ENCODE measurements at places on chromosomes 6 and 20.

GRCh38 chr6:108673153-108673552, 112.4 kb downstream of the FOXO3 start:
- no peak for DNase-seq

- no peak for DNase-seq
These were observed 1.4 kb downstream of the OTOR start for GRCh38 chr20:16749573-16749972.

- no peak for DNase-seq
These were observed 9.8 kb downstream of the SPATA2 start for GRCh38 chr20:49905415-49906091.

DNA sequence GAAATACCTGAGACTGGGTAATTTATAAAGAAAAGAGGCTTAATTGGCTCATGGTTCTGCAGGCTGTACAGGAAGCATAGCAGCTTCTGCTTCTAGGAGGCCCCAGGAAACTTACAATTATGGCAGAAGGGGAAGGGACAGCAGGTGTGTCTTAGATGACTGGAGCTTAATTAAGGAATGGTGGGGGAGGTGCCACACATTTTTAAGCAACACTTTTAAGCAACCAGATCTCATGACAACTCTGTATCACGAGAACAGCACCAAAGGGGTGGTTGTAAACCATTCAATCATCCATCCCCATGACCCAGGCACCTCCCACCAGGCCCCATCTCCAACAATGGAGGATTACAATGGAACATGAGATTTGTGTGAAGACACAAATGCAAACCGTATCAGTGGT, 26.9 kb downstream of the FIG4 start:
- no peak for DNase-seq

GRCh38 chr6:168247443-168248147, 72.0 kb downstream of the DACT2 start:
- no peak for DNase-seq

DNA sequence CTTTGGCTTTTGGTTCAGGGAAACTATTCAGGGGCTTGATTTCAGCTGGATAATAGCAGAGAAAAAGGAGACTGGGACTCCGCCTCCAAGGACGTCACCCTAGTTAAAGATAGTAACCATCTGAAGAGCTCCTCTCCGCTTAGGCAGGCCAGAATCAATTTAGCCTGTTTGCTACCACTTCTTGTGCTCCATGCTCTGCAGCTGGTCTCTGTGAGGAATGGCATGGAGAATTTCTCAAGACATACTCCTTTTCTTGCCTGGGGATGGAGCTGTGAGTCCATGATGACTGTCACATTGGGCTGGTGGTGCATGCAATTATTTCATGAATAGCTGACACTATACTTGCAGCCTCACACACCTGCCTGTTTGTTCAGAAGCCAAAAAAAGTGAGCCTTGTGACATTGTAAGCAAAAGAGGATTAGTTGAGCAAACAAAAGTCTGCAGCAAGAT, 61.4 kb downstream of the TXLNB start:
- no peak for DNase-seq

DNA sequence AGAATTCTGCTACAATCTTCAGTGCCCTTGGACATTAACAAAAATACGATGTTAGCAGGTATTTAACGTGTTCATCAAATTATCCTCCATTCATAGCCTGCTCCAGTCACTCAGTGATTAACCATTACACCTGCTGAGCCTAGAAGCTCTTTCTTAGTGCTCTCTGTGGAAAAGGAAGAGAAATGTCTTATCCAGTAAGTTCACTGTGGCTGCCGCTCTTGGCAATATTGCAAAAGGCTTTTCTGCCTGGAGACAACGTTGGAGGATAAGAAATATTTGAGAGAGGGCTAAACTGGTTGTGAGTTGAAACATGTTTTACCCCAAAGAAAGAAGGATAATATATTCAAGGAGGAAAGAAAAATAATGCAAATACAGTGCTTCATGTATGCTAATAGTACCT, 217.4 kb upstream of the HSF2 start:
- DNase-seq = no peak

GRCh38 chr20:12270863-12271262, 353.2 kb downstream of the BTBD3 start:
- no peak for DNase-seq

DNA sequence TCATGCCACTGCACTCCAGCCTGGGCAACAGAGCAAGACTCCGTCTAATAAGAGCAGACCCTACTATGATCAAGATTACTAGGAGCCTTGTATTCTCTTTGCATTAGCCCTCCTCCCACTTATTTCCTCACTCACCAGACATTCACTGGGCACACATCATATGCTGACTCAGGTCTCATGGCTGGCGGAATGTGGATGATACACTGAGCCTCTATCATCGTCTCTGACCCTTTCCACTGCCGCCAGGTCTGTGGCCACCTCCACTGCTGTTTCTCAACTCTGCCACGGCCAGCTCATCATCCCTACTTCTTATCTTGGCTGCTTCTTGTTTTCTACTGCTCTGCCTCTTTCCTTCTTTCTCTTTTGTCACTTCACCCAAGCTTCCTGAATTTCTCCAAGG, 161.0 kb downstream of the BACH2 start:
- no peak for DNase-seq

DNA sequence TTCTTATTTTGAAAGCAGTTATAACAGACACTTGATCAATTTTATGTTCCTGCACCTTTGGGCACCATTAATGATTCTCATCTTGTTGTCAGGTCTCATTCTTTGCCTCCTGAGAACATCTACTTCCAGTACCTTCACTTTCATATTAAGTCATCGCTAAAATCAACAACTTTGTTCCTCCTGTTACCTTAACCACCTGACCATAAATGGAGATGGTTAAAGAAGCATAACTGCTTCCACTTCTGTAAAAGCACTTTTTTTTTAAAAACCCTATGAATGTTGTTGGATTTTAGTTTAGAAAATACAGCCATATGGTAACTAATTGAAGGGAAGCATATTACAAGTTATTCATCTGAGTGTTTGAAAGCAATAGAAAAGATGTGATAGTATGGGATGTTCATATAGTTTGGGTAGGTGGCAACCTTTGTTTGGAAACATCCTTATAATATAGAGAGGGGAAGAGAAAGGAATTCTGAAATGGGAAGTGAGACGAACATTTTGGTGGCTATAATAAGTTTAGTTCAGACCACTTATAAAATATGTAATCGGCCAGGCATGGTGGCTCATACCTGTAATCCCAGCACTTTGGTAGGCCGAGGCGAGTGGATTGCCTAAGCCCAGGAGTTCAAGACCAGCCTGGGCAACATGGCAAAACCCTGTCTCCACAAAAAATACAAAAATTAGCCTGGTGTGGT, 53.9 kb downstream of the AFG1L start:
- no peak for DNase-seq

DNA sequence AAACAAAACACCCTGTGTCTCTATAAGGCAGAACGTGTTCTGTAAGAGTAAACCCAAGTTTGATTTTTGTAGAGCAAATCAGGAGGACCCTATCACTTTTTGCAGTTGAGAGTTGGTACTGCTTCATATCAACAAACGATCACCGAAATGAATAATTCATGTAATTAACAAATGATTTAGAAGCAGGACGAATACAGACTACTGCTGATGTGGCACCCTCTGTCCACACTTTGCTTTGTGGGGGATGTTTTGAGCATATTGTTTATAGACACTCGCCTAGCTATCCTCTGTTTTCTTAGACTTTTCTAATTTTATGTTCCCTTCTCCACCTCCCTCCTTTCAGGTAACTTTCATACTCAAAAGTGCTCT, 1.5 kb downstream of the CD2AP start:
- DNase-seq = no peak

DNA sequence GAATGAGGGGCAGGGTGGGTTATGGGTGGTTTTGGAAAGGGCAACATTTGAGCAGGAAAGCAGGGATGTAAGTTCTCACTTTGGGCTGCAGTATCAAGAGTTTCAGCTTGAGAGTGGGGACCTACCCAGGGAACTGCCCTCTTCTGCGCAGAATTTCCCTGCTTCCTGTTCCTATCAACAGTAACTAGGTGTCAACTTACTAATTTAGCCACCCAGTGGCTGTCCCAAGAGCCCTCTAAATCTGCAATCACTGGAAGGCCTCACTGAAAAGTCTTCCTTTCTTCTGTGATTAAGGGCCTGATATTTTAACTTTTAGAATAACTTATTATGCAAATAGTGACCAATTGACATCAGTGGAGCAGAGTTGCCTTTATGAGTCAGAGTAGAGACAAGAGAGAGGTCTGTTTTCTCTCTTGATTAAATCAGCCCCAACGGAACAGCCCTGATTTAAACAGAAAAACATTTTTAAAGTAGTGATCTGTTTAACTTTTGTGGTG, 118.2 kb upstream of the RIPOR2 start:
- DNase-seq = no peak

DNA sequence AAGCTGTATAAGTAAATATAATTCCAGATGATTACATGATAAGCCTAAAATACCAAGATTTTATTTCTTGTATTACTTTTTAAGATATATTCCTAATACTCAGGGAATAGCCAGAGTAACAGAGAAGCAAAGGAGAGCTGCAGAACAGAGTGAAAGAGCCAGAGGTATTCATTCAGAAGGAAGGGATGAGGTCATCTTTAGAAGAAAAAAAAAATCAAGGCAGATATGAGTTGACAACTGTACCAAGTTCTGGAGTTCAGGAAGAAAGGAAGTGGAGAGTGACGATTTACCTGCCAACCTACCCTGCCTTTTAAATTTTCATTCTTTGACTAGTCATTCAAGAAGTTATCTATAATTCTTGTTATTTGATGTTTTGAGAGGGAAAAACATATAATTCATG, 28.8 kb upstream of the NHSL1 start:
- DNase-seq = no peak

- DNase-seq = no peak
These were observed 57.9 kb downstream of the GJA10 start for GRCh38 chr6:89952105-89952671.

GRCh38 chr20:18403269-18403668, 63.6 kb downstream of the DZANK1 start:
- no peak for DNase-seq

DNA sequence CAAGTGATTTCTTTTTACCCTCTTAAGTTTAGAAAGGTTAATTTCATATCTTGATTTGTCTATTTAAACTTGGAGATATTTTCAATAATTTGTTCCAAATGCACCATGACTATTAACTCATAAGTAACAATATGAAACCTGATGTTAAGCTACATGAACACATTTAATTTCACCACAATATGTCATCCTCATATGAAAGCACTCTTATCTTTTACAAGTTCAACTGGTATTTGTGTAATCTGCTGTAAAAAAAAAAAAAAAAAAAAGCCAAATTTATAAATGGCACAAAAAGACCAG, 110.4 kb downstream of the HFE start:
- no peak for DNase-seq

GRCh38 chr6:37507690-37508421, 8.2 kb upstream of the CCDC167 start:
- DNase-seq = no peak

DNA sequence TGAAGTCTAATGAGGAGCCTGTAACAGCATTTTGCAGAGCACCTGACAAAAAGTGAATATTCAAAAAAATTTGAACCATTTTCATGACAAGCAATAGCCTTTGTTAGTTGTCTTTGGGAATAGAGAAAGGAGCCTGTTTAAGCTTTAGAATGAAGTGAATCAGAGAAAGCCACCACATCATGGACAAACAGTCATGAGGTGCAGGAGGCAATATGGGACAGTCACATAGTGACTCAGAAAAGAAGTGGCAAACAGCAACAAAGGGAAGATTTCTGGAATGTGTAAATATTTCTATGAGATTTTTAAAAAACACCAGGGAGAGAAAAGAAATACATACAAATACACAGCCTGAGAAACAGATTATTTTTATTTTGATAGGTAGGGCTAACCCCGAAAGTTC, 6.6 kb downstream of the KLHL31 start:
- no peak for DNase-seq

DNA sequence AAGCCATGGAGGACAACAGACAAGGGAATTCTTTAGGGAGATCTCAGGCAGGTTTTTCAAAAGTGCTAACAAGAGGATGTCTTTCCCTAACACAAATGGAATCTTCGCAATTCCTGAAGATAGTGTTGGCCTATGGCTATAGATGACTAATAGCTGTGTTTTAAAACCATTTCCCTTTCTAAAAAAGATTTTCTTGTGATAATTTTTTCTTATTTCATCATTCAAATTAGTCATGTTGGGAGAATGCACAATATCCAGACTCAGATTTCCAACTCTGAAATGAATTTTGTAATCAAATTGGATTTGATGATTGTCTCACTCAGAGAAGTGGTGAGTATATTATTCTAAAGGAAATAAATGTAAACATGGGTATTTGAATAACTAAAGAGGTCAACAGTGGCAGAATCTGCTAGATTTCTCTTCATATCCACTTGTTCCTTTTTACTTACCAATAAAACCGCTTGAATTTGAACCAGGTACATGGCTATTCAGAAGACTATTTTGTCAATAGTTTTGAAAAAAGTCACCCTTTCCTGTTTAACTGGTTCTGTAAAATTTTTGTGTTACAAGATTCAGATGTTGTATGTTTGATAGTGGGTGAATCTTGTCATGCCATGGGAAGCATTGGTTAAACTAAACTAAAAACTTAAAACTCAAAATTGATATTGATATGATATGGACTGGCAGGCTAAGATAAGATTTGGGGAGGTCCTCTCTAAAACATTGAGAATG, 1223.7 kb upstream of the EYS start:
- DNase-seq = no peak

- no peak for DNase-seq
These were observed 49.4 kb upstream of the FYN start for GRCh38 chr6:111922454-111923297.
